Inflammatory macrophage treated with lipopolysaccharide for 1 hour (primary cell): ENCODE measurements at places on chromosomes 7 and 10.

- no peak for DNase-seq
Measured at GRCh38 chr10:67011981-67012380, 86.1 kb downstream of the LRRTM3 start.

GRCh38 chr7:117411539-117411938 lies 15.8 kb downstream of the ASZ1 start:
- no peak for DNase-seq

DNA sequence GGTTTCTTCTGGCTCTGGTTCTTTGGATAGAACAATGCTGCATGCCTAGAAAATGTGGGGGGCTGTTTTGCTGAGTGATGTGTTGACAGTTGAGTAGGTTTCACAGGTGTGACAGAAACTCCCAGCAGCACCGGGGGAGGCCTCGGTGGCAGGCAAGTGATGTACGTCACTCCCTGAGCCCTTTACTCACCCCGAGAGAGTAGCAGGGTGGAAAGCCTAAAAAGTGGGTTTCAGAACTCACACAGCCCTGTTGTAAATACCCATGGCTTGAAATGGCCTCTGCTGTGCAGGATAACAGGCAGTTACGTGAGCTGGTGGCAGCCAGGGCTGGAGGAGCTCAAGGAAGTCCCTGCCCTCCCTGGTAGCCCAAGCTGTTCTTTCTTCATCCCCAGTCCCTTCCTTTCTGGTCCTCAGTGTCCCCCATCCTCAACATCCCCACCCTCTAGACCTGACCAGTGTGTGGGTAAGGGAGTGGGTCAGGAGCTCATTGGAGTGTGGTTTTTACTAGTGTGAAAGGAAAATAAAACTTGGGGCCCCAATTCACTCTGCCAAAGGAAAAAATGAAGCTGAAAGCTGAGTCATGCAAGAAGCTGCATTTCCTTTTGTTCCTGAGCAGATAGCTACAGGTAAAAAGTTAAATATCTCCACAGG lies 258.1 kb downstream of the STK31 start:
- DNase-seq, result no peak

DNA sequence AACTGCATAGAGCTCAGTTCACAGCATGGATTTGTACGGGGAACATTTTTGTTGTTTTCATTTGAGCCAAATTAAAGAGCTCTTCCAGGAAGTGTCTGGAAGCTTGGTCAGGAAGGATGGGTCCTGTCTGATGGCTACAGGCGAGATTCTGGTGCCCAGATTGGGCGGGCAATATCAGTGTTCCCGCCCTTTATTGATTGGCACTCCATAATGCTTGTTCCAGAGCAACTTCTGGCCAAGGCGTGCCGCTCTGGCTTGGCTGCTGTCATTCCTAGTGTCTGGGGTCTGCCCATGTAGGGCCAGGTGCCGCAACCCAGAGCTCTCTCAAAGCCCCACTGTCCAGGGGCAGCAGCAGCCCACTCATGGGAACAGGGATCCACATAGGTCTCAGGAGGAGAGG lies 45.9 kb downstream of the RAMP3 start:
- no peak for DNase-seq

- no peak for DNase-seq
Measured at GRCh38 chr7:148821422-148821821, 62.7 kb downstream of the EZH2 start.

GRCh38 chr7:159102681-159103381 lies 41.8 kb downstream of the VIPR2 start:
- no peak for DNase-seq

DNA sequence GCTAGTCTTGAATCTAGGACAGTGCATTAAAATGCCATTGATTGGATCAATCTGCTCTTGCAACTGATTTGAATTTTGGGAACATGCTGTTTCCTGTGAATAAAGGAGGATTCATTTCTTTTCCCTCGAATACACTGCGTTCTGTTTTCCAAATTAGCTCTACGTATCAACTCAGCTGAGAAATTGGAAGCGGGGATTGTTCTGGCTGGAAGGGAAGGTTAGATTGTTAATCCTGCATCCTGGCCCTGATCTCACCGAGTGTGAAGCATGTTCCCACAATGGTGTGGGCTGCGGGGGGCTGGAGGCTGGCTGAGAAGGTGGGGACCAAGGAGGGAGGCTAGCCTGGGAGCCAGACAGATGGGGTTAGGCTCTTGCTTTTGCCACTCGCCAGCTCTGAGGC lies 17.6 kb downstream of the HTRA1 start:
- no peak for DNase-seq

DNA sequence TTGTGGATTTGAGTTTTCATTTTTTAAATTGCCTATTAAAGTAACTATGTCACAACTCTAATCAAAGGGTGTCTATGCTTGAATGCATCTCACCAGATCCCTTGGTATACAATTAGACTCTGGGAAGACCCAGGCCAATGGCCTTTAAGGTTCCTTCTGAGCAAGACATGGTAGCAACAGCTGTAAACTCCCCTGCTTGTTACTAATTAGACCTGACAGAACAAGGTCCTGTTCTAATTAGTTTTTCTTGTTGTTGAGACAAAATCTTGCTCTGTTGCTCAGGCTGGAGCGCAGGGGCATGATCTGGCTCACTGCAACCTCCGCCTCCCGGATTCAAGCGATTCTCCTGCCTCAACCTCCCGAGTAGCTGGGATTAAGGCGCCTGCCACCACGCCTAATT lies 2.9 kb downstream of the MYH16 start:
- no peak for DNase-seq

DNA sequence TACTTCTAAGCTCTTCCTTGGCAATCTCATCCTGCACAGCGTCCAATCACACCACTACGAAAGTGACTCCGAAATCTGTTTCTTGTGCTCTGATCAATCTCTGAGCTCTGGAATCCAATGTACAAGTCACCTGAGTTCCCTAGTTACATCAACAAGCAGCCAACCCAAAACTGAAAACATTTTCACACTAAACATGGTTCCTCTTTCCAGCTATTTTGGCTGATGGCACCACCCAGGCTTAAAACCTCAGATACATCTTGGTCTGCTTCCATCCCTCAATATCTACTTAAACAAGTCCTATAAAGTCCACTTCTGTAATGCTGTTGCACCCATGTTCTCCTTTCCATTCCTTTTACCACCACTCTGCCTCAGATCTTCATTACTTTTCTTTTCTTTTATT lies 3.6 kb downstream of the BLOC1S2 start:
- DNase-seq, result no peak

DNA sequence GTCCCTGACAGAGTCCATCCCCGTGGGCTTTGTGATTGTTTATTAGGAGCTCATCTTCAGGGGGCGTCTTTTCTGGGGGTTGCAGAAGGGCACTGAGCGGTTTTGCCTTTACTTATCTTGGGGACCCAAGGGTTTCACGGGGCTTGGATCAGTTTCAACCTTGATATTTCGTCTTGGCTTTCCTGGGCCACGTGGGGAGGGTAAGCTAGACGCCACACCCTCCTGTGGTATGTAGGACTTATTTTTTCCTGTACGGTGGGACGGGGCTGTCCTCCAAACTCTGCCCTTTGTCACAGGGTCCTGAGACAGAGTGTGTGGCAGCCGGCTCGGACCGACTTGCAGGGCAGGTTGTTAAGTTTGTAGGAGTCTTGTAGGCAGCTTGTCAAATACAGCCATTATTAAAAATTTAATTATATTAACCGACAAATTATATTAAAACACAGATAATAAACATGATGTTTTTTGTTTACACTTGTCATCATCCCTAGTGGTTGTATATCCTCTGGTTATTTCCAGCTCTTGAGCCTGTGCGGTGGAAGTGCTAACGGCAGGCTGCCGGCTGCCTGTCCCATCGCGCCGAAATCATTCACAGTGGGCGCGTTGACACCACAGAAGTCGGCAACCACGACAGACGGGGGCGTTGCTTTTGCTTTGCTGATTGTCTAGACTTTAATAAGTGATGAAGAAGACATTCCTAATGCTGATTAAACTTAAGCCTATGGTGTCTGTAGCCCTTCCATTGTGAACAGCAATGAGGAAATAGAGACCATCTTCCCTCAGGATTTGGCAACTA lies 193.2 kb downstream of the DNAJB6 start:
- no peak for DNase-seq
